ENCODE measurements at places on chromosomes 12 and 14.

DNA sequence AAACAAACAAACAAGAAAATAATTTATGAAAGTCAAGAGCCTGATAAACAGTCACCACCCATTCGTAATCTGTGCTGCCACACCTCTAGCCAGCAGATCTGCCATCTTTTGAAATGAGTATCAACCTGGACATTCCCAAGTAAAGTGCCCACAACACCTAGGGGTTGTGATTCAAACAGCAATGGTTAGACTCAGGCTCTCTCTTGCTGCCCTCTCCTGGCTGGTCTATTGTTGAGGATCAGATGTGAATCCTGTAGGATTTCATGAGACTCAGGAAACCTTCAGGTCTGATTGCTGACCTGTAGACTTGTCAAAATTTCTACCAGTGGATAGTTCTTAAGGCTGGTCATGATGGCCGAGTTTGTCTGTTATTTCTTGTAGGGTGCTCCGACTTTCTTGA lies 26.8 kb downstream of the DGLUCY start:
- no peak for DNase-seq

GRCh38 chr14:32678088-32678487 lies 260.6 kb upstream of the NPAS3 start:
- no peak for DNase-seq

DNA sequence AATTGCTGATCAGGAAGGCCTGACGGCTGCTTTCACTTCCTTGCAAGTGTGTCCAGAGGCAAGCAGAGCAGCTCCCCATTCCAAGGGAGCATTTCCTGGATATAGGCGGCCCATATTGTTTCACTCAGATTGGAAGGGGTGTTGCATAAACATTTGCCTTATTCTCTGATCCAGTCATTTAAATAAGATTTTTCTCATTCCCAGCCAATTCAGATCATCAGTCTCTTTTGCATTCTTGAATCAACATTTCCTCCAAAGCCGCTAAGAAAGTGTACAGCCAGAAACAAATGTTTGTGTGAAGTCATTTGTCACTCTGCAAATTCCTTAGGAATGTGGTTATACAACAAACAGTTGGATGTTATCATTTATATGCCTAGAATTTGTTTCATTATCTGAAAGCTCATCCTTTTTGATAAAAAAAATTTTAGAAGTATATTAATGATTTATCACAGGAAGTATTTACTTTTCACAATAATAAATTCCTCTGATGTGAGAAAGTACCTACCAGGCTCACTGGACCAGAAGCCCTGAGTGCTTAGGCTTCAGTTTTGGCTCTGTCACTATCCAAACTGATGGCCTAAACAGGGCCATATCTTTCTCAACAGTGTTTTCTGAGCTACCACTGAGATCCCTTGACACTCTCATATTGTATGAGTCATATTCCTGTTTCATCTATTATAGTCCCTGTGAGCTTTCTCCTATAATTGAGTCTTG lies 379.6 kb downstream of the CCDC91 start:
- DNase-seq: peak; percentile 78

- no peak for DNase-seq
Measured at GRCh38 chr12:6310771-6311610, 509 bp downstream of the PLEKHG6 start.

DNA sequence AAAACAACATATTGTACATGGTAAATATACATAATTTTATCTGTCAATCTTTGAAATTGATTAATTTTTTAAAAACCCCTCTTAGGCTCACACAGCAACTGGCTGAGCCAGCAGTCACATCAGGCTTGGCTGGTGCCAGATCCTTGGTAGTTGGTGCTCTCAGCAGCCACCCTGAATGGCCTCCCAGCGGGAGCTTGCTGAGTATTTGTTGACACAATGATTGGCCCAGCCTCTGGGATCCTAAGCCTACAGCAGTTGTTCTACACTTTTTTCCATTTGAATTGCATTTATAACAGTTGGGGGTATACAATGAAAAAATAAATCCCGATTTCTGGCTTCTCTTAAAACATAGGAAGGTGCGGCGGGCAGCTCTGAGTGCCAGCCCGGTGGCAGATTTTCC lies 11.1 kb downstream of the PRKAB1 start:
- no peak for DNase-seq

DNA sequence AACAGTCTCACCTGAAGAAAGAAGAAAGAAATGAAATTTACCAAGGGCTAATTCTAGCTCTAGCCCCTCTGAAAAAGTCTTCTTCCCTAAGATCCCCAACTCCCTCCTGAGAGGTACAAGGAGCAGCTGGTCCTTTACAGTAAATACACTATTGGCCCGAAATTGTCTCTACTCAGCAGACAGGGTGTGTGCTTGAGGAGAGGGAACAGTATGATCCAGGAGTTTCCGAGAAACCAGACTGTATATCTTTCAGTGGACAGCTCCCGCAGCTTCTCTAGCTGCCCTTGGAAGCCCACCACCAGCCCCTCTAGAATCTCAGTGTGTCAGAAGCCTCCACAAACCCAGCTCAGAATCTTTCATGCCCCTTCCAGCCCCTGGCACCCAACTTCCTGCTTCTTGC lies 8.1 kb downstream of the GPR84 start:
- no peak for DNase-seq

DNA sequence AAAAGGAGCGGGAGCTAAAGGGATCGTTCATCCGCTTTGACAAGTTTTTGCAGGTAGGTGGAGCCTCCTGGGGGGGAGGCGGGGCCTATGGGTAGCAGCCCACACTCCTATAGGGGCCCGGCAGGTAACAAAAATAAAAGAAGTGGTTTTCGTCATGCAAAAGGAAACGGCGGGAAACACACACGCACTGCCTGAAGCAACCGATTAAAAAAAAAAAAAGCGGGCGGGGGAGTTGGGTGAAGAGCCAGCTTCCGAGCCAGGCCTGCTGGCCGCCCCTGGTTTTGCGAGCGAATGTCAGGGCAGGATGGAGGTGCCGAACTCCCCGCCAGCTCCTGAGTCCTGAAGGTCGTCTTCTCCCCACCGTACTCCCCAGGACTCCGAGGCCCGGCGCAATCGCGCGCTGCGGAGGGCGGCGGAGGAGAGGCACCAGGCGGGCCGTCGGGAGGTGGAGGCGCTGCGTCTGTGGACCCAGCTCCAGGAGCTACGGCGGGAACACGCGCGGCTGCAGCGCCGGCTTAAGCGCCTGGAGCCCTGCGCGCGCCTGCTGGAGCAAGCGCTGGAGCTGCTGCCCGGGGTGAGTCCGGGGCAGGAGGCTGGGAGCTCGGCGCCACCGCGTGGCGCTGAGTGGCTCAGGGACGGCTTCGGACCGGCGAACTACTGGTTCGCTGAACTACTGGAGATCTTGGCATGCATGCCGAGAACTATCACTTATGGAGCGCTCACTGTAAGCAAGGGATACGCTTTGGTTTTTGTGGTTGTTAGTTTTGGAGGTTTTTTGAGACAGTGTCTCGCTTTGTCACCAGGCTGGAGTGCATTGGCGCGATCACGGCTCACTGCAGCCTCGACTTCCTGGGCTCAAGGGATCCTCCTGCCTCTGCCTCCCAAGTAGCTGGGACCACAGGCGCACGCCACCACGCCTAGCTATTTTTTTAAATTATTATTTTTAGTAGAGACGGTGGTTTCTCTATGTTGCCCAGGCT lies 3.6 kb downstream of the CFAP73 start:
- peak; percentile 59 for DNase-seq

- no peak for DNase-seq
Measured at GRCh38 chr14:102734436-102734835, 42.8 kb upstream of the TRAF3 start.

- no peak for DNase-seq
Measured at GRCh38 chr14:72120315-72120714, 188.1 kb downstream of the RGS6 start.

DNA sequence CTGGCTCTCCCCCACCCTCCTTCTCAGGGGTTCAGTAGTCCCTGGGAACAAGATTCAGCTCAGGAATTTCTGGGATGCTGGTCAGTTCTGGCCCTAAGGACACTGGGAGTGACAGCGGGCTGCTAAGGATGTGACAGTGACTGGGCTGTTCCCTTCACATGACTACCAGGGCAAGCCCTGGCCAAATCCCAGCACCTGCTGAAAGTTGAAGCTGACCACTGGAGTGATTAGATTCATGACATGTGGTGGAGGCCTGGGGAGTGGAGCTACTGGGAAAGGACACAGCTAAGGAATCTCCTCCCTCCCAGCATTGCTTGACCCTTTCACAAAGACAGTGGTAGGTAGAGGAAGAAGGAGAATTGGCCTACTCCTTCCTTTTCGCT lies 204.9 kb downstream of the DAD1 start:
- no peak for DNase-seq

GRCh38 chr12:96167492-96167891 lies 26.7 kb upstream of the ELK3 start:
- DNase-seq: no peak

GRCh38 chr14:85590784-85591183 lies 60.8 kb downstream of the FLRT2 start:
- DNase-seq: no peak

GRCh38 chr12:91413581-91414546 lies 231.2 kb upstream of the DCN start:
- peak; percentile 83 for DNase-seq

DNA sequence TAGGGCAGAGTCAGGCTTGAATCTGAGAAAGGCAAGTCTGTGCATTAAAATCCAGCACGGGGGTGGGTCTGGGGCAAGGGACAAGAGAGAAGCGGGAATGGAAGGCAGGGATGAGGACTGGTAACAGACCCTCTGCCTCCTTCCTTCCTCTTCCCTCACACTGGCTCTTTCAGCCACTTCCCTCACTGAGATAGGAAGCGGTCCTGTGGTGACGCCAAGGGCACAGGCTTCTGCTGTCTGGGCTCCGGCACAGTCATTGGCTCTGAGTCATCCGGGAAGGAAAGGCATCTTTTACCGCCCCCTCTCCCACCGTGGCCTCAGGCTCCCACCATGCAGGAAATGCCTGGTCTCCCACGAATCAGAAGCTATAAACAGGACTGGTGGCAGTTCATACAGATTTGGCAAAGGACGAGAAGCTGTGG lies 70.2 kb downstream of the ETV6 start:
- DNase-seq: no peak

- DNase-seq: no peak
Measured at GRCh38 chr12:120538281-120539156, 4.4 kb downstream of the RNF10 start.

DNA sequence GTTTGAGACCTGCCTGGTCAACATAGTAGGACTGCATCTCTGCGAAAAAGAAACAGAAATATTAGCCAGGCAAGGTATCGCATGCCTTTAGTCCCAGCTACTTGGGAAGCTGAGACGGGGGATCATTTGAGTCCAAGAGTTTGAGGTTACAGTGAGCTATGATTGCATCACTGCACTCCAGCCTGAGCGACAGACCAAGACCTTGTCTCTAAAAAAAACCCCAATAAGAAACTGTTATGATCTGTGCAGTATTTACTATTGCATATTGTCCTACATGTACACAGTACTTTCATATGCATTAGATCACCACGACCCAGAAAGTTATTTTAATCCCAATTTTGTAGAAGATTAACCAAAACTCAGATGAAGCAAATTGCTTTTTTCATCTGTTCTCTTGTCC lies 187.5 kb downstream of the PCNX1 start:
- no peak for DNase-seq

GRCh38 chr12:49813131-49813530 lies 15.1 kb downstream of the NCKAP5L start:
- DNase-seq: no peak

DNA sequence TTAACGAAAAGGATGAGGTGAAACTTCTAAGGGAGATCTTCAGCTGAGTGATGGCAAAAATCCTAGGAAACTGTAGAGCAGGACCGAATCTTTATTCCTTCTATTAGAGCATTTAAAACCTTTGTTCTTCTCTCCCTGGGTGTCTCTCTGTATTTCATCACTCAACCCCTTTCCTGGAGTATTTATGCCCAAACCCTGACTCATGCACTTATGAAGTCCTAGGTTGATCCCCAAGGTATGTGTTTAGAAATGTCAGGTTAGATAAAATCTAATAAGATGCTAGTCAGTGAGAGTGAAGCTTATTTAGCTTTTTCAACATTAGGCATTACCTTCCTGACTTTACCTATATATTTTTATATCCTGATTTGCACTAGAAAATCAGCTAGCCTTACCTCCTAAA lies 239.8 kb upstream of the NPAS3 start:
- no peak for DNase-seq

DNA sequence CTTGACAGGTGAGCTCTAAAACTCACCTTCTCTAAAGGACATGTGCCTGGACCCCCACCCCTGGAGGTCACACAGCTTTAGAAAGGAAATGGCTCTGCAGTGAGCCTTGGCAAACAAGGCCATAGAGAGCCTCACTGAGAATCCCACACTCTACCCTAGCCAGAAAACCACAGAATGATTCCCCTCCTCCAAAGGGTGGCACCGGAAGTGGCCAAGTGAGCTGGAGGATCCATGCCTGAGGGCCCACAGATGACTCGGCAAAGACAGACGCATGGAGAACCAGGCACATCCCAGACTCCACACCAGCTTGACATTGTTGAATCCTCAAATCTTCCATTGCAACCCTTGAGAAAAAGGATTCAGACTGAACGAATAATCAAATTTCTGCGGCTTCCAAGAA lies 54.2 kb upstream of the PTHLH start:
- DNase-seq: no peak

GRCh38 chr12:76417116-76417515 lies 68.9 kb upstream of the BBS10 start:
- DNase-seq: no peak

DNA sequence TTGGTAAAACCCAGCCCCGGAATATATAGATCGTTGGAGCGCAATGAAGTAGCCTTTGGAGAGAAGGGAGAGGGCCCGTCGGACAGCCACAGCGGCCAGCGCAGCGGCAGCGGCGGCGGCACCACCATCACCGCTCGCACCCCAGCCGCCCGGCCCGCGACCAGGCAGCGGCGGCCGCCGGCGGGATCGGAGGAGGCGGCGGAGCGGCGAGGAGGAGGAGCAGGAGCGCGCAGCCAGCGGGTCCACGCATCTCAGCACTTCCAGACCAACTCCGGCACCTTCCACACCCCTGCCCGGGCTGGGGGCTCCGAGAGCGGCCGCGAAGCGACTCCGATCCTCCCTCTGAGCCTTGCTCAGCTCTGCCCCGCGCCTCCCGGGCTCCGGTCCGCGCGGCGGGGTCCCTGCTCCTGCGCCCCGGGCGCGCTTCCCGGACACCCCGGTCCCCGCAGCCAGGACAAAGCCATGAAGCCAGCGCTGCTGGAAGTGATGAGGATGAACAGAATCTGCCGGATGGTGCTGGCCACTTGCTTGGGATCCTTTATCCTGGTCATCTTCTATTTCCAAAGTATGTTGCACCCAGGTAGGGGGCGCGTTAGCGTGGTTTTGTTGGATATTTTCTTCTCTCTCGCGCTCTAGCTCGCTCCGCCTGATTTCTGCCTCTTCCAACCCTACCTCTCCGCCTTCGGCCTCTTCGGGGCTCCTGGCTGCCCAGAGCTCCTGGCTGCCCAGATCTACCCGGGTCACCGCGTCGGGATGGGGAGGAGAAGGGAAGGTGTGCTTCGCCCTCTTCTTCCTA lies 400 bp downstream of the CHST11 start:
- peak; percentile 60 for DNase-seq
